Non-pigmented ciliary epithelial cell (primary cell): ENCODE measurements at places on chromosomes 2 and 18.

GRCh38 chr2:9380702-9381628 lies 42.4 kb downstream of the ITGB1BP1 start:
- DNase-seq = peak; percentile 83

GRCh38 chr2:61816480-61817355 lies 37.1 kb downstream of the FAM161A start:
- DNase-seq = no peak

- DNase-seq = no peak
Observed at GRCh38 chr2:8546612-8547283, 135.1 kb upstream of the ID2 start.

DNA sequence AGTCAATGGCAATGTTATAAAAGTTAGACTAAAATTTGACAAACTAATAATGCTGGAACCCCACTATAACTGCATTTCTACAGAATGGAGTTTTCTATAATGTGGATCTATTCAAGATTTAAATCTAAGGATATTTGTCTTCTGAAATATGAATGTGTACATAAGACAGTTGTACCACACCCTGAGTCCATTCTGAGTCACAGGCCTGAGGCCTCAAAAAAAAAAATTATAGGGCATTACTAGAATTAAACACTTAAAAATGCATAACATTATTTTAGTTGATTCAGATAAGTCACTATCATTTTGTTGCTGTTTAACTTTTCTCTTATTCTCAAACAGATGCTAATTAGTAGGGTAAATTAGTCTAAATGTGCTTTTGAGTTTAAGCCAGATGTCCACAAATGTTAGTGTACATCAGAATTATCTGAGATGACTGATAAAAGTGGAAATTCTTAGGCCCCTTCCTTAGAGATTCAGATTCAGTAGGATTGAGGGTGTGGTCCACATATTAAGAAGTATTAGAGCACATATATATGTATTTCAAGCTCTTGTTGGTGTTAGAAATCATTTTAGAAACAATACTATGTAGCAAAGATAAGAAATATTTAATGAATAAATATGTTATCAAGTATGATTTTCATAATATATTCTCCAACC lies 42.4 kb upstream of the COL5A2 start:
- no peak for DNase-seq

GRCh38 chr2:85428343-85428881 lies 9.9 kb downstream of the SH2D6 start:
- no peak for DNase-seq

- DNase-seq = no peak
Observed at GRCh38 chr2:40420478-40420877, 31.4 kb downstream of the SLC8A1 start.

GRCh38 chr2:15492773-15493325 lies 68.3 kb downstream of the NBAS start:
- DNase-seq = no peak

- DNase-seq = peak; percentile 8
Observed at GRCh38 chr18:41532344-41533086, 422.5 kb upstream of the PIK3C3 start.

- no peak for DNase-seq
Observed at GRCh38 chr18:24914685-24915084, 437.3 kb downstream of the ZNF521 start.

DNA sequence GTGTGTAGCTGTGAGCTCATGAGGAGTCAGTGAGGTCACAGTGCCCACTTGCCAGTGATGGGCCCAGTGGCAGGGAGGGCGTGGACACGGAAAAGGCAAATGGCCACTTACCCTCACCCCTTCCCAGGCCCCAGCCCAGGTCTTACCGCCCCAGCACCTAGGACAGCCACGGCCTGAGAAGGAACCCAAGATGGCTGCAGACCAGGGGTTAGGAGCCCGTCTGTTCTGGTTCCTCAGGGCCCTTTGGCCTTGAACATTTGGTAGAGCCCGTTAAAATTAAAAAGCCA lies 74.1 kb downstream of the EMX1 start:
- no peak for DNase-seq

DNA sequence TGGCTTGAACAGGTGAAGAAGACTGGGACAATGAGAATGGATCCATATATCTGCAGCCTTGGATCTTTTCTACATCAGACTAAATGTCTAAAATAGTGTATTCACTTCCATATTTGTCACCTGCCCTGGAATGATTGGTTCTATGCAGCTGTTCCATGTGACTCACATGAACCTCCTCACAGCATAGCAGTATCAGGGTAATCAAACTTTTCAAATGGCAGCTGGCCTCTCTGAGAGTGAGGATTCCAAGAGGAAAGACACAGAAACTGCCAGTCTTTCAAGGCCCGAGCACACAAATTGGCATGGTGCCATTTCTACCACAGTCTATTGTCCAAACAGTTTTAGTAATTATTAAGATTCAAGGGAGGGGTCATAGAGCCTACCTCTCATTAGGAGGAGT lies 859.3 kb downstream of the BCL11A start:
- no peak for DNase-seq

GRCh38 chr2:131123192-131123591 lies 18.1 kb downstream of the PLEKHB2 start:
- DNase-seq = no peak

DNA sequence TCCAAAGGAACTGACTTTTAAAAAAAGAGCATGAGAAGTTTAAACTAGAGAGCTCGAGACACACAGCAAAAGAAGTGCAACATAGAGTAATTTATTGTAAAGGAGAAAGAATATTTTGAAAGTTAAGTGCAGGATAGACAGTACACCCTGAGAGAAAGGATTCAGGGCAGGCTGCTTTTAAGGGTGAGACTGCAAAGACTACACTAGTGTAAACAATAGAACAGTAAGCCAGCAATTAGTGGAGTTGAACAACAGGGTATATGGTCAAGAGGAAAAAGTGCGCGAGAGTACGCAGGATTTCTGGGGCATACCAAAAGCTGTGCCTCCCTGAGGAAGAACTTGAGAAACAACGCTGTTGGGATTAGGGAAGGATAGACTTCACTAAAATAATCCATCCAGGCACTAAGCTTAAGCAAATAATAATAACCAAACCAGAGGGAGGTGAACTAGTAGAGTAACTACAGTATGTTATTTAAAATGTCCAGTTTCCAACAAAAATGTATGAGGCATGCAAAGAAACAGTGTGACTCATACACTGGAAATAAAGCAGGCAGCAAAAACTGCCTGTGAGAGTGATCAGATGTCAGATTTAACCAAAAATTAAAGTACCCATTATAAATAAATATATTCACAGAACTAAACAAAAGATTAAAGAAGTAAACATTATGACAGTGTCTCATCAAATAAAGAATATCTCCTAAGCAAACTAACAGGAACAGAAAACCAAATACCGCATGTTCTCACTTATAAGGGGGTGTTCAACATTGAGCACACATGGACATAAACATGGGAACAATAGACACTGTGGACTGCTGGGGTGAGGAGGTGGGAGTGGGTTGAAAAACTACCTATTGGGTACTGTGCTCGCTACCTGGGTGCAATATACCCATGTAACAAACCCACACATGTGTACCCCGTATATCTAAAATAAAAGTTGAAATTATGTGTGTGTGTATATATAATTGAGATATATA lies 40.5 kb upstream of the EMILIN2 start:
- peak; percentile 5 for DNase-seq

- DNase-seq = no peak
Observed at GRCh38 chr2:72205504-72205881, 57.8 kb upstream of the CYP26B1 start.

DNA sequence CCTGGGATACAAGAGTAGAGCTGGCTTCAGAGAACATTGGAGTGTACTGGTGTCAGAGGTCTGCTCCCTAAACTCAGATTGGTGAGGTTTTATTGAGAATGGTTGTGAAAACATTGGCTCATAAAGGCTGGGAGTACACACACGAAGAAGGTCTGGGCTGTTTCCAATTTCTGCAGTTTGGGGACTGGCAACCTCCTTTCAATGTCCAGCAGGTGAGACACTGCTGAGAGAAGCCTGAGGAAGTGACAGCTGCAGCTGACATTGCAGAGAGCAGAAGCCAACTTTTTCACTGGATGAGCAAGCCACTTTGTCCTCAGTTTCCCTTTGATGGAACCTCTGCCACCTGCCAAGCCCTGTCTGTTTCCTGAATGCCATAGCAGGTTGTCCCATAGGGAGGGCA lies 346.6 kb upstream of the SPRED2 start:
- DNase-seq = no peak

DNA sequence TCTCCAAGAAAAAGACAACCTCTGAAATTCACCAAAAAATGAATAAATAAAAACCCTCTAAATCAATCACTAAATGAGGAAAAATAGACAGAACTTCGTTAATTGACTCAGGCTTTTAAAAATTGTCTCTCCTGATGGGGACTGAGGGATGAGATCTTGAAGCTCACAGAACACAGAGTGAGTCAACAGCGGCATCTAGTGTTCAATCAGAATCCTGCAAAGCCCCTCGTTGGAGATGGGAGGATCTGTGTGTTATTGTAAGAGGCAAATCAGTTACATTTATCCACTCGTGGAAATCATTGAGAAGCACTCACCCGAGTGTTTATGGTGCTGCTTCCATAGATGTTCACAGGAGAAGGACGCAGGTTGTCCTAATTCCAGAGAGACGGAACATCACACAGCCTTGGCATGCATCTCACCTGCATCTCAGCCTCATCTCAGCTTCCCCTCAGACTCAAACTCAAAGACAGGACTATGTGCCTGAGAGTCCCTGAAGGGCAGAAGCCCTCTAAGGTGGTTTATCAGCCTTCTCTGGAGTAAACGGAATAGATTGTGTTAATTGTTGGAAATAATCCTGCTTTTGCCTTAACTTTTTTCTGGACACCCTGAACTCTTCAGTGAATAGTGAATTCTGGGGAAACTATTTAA lies 82.0 kb downstream of the MREG start:
- no peak for DNase-seq

- DNase-seq = no peak
Observed at GRCh38 chr2:45643543-45644542, 7.6 kb upstream of the PRKCE start.

GRCh38 chr18:63099848-63100629 lies 219.5 kb downstream of the BCL2 start:
- DNase-seq = no peak

- no peak for DNase-seq
Observed at GRCh38 chr2:28280619-28281018, 112.0 kb upstream of the FOSL2 start.

GRCh38 chr2:97995026-97995733 lies 568 bp downstream of the TMEM131 start:
- no peak for DNase-seq

DNA sequence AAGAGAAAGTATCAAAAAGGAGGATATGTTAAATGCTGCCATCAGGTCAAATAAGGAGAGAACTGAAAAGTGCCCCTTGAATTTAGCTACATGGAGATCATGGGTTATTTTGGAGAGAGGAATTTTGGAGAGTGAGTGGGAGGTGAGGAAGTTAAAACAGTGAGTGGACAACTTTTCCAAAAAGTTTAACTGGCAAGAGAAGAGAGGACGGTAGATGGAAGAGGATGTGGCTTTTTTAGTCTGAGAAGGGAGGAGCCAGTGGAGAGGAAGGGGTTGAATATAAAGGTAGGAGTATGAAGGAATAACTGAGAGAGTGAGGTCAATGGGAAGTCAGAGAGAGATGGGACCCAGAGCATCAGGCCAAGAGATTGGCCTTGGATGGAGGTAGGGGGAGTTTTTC lies 62.5 kb upstream of the NFE2L2 start:
- no peak for DNase-seq

GRCh38 chr2:216637472-216637871 lies 4.3 kb downstream of the IGFBP2 start:
- DNase-seq = no peak

- no peak for DNase-seq
Observed at GRCh38 chr18:54532222-54532621, 58.8 kb upstream of the DYNAP start.

- DNase-seq = peak; percentile 23
Observed at GRCh38 chr2:61993422-61994024, 88.0 kb downstream of the COMMD1 start.

DNA sequence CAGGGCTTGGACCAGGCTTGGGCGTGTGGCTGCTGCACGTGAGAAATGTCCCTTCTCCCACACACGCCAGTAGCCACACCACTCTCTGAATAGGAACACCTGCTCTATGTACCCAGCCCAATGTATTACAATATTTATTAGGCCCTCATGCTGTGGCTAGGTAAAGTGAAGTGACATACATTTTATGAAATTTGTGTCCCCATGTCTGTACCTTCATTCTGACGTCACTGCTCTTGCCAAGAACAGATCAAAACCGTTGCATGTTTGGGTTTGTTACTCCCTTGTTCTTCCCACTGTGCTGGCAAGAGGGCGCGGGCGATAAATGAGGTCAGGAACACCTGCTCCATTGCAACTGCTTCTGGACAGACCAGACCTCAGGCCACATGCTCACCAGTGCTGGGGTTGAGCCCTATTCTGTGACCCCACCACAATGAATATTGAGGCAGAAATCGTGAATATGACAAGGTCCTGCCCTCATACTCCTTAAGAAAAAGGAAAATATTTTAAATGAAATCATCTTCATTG lies 436.4 kb upstream of the SALL3 start:
- no peak for DNase-seq

- DNase-seq = no peak
Observed at GRCh38 chr2:109715313-109715805, 78.7 kb upstream of the RGPD5 start.

- DNase-seq = no peak
Observed at GRCh38 chr2:20583425-20583881, 67.4 kb downstream of the HS1BP3 start.

DNA sequence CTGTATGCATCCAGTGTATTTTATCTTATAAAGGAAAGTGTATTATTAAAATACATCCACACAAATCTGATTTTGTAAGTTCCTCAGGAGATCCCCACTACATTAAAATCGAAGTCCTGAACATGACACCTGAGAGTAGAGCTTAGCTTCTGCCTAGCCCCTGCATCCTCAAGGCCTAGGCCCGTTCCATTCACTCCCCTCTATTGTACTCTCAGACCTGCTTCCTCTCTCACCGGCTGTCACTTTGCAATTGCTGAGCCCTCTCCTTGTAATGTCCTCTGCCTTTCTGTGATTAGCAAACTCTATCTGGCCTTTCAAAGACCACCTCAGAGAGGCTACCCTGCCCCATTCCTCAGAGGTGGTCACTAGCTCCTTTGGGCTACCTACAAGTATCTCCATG lies 160.8 kb downstream of the FTCDNL1 start:
- DNase-seq = no peak

DNA sequence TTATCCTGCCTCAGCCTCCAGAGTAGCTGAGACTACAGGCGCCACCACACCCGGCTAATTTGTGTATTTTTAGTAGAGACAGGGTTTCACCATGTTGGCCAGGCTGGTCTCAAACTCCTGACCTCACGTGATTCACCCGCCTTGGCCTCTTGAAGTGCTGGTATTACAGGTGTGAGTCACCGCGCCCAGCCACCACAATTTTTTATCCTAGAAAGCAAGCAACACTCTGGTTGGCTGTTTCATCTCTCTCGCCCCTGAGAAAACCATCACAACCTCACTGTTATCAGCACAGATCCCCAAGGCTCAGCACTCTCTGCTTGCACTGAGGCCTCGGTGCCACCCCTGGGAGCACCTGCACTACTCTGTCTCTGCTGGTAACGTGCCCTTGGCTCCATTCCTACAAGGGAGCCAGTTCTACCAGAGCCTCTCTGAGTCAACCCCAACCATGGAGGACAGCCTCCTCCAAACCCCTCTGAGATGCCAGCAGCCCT lies 134.8 kb upstream of the AGAP1 start:
- no peak for DNase-seq

GRCh38 chr2:227480528-227480927 lies 8.6 kb downstream of the AGFG1 start:
- DNase-seq = no peak

GRCh38 chr2:159086826-159087225 lies 118.4 kb downstream of the TANC1 start:
- DNase-seq = no peak
